NCI-H2081 treated with DMSO at 0.1 percent for 48 hours (cell line): ENCODE measurements at places on chromosomes 3 and 15.

DNA sequence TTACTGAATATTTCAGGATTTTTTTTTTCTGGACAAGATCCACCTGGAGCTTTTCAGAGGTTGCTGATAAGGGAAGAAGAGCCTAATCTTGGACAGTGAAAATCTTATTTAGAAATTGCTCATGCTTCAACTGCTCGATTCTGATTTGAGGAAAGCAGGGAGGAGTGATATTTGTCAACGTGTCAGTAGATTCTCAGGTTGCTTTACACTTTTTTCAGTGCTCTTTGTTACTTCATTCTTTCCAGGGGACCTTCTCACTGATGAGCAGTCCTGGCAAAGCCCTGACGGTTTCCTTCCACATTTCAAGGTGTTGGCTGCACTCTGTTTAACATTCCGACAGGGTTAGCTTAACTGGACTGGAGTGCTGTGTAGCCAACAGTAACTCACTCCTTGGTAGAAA is 24.1 kb upstream of the RARB start:
- DNase-seq = no peak

- DNase-seq = no peak
Measured at GRCh38 chr15:35067496-35068347, 17.4 kb downstream of the NANOGP8 start.

DNA sequence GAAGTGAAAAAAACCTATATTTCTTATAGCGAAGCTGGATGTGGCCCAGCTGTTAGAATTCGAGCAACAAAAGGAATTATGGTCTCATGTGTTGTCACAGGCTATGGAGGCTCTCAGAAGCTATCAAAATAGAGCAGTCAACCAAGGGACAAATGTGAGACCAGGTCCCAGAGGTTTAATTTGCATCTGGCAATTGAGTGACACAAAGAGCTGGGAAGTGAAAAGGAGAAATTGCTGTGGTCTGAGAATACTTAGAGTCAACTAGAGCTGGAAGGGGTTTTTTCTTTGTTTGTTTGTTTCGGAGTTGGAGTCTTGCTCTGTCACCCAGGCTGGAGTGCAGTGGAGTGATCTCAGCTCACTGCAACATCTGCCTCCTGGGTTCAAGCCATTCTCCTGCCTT is 61.3 kb upstream of the SMAD3 start:
- DNase-seq = no peak

- no peak for DNase-seq
Measured at GRCh38 chr15:58297639-58298038, 134.2 kb upstream of the LIPC start.

- DNase-seq = no peak
Measured at GRCh38 chr3:178202194-178202593, 334.0 kb upstream of the KCNMB2 start.

- no peak for DNase-seq
Measured at GRCh38 chr3:177529071-177529550, 331.8 kb upstream of the TBL1XR1 start.

DNA sequence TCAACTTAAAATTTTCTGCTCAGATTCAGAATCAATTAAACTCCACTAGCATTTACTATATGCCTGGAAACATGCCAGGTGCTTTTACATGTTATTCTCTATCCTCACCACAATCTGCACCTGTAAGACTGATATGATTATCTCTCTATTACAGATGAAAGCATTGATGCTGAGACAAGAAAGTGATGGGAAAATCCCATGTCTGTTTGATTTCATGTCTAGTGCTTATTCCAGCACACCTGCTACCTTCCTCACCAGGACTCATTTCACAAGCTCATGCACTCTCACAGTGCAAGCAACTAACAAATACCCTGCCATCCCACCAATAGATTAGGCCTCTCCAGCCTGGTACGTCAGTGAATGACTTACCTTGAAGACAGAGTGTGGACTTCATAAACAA is 25.0 kb upstream of the BCL6 start:
- DNase-seq = no peak

- DNase-seq = no peak
Measured at GRCh38 chr3:58565621-58566397, 11.4 kb downstream of the FAM107A start.

- peak; percentile 100 for DNase-seq
Measured at GRCh38 chr3:182596676-182597410, 196.5 kb upstream of the ATP11B start.
